ENCODE measurements at places on chromosomes 11 and 22.

DNA sequence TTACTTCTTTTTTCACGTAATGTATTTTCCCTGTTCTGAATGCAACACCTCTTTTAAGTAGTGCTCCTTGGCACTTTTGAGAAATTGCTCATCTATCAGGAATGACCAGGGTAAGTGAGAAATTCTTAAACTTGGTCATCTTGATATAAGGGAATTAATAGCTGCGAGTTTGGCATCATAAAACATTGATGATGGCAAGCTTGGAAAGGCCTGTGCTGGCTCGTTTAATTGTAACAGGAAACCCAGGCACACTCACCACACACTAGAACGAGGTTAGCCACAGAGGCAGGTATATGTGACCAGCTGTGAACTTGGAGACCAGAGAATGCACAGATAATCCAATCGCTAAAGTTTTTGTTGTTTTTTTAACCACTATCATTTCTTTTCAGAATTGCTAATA lies 24.3 kb downstream of the FAM118A start:
- no peak for DNase-seq

- DNase-seq, result no peak
These were observed 8.6 kb downstream of the CCDC34 start for GRCh38 chr11:27354359-27354965.

DNA sequence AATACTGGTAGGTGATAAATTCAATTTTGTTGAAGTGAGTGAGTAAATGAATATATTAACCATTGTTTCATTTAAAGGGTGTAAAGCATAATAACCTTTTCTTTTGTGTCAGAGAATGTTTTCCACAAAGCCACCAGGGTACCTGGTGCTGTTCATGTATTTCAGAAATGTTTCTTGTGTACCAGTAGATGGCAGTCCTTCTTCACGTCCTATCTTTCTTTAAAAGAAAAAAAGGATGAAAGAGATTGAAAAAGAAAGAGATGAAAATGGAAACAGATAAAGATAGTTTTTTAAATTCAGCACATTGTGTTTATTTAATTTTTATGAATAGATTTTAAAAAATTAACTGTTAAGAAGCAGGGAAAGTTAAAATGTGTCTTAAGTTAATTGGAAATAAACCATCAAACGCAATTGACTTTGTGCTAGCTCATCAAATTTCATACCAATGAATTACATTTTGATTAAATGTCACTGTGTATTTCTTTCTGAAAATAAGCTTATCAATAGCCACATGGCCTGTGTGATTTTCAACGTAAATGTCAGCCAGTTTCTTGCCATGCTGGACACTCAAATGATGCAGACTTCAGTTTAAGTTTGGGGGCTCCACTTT lies 65.5 kb upstream of the CHORDC1 start:
- DNase-seq, result no peak

- no peak for DNase-seq
These were observed 250.8 kb downstream of the CNTN5 start for GRCh38 chr11:99271527-99271926.

DNA sequence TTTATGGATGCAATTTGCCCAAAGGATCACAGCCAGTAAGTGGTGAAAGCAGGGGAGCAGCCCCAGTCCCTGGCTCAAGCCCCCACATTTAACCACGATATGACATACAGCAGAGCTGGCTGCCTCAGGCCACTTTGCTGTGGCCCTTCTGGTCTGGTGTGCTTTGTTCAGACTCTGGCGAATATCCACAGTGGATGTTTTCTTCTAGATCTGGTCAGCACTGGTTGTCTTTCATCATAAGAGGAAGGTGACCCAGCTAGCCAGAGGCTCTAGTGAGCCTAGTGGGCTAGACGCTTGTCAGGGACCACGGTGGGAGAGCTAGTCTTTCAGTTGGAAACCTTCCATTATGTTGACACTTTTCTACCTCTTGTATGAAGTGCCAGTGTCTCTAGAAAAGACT lies 42.5 kb downstream of the DGCR2 start:
- no peak for DNase-seq

GRCh38 chr11:62602141-62603071 lies 741 bp upstream of the MTA2 start:
- no peak for DNase-seq

DNA sequence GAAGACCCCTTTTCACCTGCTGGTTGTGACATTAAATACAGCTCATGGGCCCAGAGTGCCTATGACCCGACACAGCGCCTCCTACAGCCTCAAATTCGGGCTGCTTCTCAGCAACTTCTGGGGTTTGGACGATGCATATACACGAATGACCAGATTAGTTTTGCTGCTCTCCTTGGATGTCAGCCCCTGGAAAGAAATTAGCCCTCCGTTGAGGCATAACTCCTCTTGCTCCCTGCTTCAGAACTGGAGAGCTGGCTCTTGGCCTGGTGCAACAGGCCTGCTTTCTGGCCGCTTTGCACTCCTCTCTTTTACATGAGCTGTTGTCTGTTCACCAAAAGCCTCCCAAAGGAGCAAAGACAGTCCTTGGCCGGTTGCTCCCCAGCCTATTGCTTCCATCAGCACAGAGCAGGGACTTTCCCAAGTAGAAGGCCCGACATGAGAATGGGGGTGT lies 3.3 kb downstream of the TECTA start:
- no peak for DNase-seq

DNA sequence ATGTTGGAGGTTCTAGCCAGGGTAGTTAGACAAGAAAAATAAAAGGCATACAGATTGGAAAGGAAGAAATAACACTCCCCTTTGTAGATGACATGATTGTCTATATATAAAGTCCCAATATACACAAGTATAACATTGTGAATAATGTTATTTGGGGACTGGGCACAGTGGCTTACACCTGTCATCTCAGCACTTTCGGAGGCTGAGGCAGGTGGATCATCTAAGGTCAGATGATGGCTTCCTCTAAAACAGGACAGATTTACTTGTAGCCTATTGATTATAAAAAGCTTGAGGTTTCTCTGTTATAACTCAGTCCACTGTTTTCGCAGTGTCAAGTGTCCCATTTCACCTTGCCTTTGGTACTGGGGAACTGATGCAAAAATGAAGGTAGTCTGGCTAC lies 19.6 kb downstream of the ATM start:
- no peak for DNase-seq

- no peak for DNase-seq
These were observed 151.5 kb downstream of the ATG16L2 start for GRCh38 chr11:72965672-72966071.

DNA sequence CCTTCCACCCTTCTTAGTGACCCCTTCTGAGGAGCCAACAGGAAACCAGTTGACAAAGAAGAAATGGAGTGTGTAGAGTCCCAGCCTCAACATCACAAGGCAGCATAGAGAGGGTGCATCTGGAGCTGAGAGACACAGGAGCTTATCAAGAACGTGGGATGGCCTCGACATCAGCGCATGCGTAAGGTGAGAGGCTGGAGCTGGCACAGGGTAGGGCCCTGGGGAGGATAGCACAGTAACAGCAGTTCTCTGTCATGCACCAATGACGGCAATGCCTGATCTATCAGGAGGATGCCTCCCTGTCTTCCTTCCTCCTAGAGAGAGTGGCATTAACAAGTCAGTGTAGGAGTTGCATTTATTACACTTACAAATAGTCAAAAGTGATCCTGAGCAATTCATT lies 426.1 kb downstream of the NTM start:
- no peak for DNase-seq

GRCh38 chr11:68122936-68123539 lies 1.9 kb upstream of the CHKA start:
- no peak for DNase-seq

Measured in activated CD8-positive, alpha-beta memory T cell treated with anti-CD3 and anti-CD28 coated beads for 4 hours (primary cell).